ENCODE measurements at places on chromosomes 5 and 9.

DNA sequence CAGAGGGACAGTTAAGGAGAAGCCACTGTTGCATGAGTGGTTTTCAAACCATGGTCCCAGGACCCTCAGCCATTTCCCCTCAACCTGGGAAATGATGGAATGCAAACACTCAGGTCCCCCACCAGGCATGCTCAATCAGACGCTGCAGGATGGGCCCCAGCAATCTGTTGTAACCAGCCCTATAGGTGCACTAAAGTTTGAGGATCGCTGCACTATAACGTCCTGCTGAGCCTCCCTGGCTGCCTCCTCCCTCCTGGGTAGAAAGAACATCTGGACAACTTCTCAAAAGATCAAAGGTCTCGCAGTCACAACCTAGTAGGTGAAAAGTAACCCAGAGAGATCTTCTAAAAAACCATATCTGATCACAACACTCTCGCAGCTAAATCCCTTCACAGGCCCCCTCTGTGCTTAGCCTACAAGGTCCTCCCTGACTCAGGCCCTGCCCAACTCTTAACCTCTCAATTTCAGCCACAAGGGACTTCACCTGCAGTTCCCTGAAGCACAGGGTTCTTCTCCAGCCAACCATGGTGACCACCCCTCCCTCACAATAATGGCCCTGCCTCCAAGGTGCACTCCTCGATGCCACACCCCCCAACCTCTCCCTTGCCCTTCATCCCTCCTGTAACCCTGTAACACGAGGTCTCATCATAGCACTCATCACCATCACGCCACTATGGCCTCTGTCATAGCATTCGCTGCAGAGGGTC is 3.5 kb downstream of the SHB start:
- no peak for DNase-seq

DNA sequence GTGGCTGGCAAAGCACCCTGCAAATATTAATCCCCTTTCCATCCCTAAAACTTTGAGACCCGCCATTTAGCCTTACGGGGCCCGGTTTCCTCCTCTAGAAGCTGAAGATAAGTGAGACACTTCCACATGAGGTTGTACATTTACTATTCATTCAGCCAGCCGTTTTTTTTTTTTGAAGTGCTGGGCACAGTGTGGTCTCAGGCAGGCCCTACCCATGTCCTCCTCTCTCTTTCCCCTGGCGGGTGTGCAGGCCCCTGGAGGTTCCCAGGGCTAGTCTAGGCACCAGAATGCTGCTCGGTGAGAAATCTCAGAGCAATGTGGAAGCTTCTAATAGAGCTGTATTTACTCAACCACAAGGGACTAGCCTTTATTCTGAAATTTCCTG is 107.4 kb upstream of the LARP1 start:
- no peak for DNase-seq

DNA sequence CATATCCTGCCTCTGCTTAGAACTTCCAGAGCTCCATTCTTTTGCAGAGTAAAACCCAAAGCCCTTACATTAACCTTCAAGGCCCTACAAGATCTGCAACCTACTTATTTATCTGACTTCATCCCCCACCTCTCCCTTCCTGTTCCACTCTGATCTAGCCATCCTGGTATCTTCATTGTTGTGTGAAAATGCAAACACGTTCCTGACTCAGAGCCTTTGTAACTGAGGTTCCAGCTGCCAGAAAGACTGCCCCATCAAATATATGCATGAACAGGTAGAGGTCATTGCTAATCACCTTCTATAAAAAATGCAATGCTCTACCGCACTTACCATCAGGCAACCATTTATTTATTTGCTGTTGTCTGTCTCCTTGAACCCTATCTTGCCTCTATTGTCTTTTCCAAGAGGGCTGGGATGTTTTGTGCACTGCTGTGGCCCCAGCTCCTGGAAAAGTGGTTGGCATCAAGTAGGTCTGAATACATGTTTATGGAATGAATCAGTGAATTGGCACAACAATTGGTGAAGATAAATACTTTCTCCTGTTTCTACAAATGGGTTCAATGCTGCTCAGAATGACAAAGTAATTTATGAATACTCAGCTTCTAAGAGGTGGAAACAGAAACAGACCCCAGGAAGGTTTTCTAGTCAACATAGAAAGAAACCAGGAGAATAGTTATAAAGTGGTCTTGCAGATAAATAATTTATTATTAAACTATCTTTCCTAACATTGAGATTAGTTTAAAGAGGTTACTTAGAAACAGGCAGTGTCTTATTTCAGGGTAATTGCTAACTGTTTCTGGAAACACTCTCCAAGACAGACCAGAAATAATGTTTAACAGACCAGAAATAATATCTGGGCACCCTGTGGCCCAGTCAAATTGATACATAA is 230.6 kb upstream of the CD180 start:
- DNase-seq, result no peak

GRCh38 chr5:1312993-1313833 is 18.3 kb upstream of the TERT start:
- DNase-seq, result no peak

- DNase-seq, result no peak
Measured at GRCh38 chr5:159658266-159658925, 257.9 kb upstream of the ADRA1B start.

DNA sequence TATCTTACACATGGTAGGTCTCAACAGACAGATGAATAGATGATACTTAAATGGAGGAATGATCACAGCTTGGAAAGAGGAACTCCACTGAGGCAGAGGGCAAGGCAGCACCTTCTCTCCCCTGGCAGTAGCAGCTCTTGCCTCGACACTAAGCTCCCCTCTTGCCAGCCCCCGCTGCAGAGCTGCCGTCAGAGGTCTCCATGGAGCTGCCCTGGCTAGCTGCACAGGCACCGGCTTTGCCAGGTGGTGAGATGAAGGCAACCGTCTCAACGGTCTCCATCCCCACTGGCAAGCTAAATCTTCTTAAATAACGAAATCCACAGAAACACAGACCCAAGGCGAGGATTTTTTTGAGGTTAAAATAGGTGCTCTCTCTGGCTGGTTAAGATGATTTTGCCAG is 81.2 kb downstream of the CRB2 start:
- no peak for DNase-seq

GRCh38 chr9:116843863-116844620 is 156.9 kb downstream of the TRIM32 start:
- DNase-seq, result no peak
